ENCODE measurements at places on chromosomes 11 and 22.

- no peak for DNase-seq
Observed at GRCh38 chr11:34205326-34206035, 100.1 kb downstream of the NAT10 start.

- no peak for DNase-seq
Observed at GRCh38 chr11:128417607-128418324, 169.6 kb downstream of the ETS1 start.

- DNase-seq, result no peak
Observed at GRCh38 chr11:66362481-66363147, 8.9 kb downstream of the SLC29A2 start.

- DNase-seq, result no peak
Observed at GRCh38 chr22:40414311-40414710, 43.9 kb downstream of the SGSM3 start.

- peak; percentile 43 for DNase-seq
Observed at GRCh38 chr11:69915501-69916250, 96.5 kb upstream of the FGF3 start.

DNA sequence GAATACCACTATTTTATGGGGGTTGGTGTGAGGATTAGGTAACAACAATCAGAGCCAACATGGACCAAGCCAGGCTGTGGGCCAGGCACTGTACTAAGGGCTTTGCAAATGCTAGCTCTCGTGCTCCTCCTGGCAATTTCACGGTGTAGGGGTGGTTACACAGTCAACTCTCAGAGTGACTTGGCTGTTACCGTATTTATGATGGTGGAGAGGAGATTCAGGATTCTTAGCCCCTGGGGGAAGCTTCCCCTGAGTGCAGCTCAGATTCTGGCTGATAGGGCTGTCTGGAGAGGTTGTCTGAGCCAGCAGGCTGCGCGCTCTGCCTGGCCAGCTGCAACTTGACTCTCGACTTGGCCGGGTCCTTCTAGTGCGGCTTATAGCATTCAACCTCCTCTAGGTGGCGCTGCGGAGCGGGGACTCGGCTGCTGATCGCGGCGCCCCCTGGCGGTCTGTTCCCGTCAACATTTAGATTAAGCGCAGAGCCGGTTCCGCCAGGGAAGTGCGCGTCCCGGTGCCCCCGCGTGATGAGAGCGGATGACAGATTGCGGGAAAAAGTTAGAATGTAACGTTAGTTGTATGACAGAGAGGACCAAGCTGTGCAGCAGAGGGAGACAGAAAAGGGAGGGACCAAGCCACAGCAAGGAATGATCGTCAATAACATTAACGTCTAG, 4.5 kb upstream of the NCF4 start:
- peak; percentile 95 for DNase-seq

DNA sequence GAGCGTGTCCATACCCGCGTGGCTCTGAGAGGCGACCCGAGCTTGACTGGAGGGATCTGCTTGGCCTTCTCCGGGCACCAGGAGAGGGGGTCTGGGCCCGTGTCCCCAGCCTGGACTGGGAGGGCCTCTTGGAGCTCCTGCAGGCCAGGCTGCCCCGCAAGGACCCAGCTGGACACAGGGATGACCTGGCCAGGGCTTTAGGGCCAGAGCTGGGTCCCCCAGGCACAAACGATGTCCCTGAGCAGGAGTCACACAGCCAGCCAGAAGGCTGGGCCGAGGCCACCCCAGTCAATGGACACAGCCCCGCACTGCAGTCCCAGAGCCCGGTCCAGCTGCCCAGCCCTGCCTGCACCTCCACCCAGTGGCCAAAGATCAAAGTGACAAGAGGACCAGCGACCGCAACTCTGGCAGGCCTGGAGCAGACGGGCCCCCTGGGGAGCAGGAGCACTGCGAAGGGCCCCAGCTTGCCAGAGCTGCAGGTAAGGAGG, 38.2 kb downstream of the TRIOBP start:
- DNase-seq, result peak; percentile 48

DNA sequence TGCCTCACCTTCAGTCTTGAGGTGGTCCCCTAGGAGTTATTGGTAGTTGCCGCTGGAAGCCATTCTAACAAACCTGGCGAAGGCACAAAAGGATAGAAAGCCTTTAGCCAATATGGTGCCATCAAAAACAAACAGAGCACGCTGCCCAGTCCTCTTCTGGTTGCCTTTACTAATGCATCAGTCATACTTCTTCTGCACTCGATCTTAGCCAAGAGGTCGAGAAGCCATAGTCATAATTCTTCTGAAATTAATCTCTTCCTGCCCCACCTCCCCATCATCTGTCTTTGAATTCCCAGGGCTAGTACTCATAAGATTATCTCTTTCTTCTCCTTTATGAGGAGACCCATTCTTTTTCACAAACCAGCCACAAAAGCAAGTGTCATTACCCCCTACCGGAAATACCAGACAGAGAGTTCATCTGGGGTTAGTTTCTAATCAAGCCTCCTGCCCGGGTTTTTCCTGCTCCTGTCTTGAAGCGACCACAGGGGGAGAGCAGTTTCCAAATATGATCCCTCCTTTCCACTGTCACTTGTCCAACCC, 21.4 kb upstream of the EHF start:
- DNase-seq, result no peak

DNA sequence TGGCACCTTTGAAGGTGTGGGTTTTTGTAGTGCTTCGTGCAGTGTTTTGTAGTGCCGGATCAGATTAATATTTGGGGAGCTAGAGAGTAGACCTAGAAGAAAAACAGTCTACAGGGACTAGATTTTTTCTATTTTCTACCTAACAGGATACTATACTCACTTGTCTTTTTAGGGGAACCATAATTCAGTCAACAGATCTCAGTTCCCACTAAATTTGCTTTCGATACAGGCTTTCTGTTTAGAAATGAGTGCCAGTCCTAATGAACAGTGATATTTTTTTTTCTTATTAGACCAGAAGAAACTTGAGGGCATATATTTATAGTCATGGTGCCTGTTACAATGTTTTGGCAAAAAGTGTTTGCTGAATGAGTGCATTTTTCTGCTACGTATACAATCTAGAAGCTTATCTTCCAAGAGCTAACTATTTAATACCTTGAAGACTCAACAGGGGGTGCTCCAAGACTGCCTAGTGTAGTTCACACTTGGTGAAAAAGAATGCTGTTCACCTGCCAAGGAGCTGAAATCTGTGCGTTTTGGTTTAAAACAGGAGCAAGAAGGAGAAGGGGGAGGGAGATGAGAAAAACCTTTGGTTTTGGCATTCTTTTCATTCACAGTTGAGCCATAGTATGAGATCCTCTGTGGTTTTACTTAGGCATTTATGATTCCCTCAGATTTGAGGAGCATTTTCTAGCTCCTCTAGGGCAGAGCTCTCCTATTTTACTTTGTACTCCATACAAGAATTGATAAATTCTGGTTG, 44.9 kb upstream of the VSTM5 start:
- DNase-seq, result peak; percentile 33

GRCh38 chr11:126231725-126232459, 20.3 kb downstream of the FAM118B start:
- no peak for DNase-seq

DNA sequence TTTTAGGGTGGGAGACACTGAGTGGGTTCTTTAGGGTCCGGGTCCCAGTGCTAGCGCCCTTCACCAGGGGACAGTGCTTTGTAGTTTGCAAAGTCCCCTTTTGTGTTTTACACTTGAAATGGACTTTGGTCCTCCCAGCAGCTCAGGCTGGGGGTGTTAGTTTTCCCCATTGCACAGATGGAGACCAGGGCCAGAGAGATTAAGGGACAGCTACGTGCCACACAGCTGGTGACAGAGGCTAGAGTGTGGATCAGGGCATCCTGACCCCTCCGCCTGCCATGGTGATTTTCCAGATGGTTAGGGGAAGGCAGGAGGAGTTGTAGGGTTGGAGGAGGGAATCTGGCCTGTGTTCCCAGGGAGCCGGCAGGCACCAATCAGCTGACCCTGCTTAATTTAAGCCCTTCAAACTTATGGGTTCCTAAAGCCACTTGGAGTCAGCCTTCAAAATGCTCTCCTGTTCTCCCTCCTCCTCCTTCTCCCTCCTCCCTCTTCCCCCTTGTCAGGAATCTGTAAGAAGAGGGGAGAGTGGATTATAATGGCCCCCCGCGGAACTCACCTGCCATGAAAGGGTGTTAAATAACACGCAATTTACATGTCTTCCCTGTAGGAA, 22.5 kb upstream of the MPPED1 start:
- no peak for DNase-seq

DNA sequence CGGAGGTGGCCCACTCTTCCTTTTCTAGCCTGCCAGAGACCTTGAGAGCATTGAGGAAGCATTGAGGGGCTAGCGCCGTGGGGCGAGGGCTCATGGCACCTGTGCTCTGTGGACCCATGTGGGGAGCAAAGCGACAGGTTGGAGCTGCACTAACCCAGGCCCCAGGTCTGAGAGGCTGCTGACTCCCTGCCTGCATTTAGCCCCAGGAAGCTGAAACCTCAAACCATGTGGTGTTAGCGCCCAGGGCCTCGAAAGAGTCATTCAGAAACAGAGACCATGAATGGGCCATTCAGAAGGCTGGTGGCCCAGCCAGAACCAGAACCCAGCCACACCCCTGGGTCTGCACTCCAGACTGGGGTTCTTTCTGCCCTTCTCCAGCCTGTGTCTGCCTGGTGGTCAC, 88.6 kb downstream of the BCR start:
- no peak for DNase-seq

- no peak for DNase-seq
Observed at GRCh38 chr22:49196046-49196511, 631.6 kb downstream of the BRD1 start.

- DNase-seq, result peak; percentile 27
Observed at GRCh38 chr11:113073290-113073953, 112.2 kb downstream of the NCAM1 start.

GRCh38 chr22:46843821-46844255, 81.4 kb downstream of the TBC1D22A start:
- no peak for DNase-seq

GRCh38 chr11:76523786-76524436, 79.1 kb downstream of the EMSY start:
- DNase-seq, result no peak

GRCh38 chr11:1371836-1372465, 17.8 kb upstream of the BRSK2 start:
- no peak for DNase-seq

DNA sequence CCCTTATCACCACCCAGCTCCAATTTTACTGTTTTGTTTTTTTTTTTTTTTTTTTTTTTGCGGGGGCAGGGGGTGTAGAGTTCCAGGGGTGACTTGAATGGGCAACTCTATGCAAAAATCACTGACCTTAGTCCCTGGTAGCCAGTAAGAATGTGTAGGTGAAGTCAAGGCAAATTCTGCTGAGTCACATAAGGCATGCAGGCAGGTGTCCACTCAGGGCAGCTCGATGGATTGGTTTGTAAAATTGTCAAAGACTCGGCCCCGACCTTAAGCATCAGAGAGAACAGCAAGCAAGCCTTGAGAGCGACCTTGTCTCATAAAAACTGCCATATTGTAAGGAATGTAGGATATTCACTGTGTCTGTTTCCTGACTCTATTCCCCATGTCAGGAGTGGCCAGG, 151.3 kb upstream of the SEZ6L start:
- no peak for DNase-seq

DNA sequence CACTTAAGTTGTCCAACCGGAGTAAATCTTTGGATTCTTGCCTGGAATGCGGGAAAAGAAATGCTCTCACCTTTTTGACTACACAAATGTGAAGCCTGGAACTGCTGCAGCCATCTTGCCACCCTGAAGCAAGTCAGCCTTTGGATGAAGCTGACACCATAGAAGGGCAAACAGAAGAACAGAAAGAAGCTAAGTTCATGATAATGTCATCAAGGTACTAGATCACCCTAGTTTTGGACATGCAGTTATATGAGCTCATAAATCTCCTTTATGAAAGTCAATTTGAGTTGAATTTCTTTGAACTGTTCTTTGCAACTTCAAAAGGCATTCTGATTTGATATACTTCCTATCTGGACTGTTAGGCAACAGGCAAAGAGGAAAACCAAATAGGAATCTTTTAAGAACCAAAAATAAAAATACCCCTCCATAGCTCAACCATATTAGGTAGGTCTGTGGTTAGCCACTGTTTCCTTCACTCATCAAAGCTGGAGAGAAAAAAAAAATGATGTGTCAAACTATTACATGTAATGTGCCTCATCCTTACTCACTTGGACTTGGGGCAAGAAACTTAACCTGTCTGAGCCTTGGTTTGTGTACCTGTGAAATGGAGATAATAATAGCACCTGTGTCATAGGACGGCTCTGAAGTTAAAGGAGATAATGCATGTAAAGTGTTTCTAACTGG, 91.9 kb downstream of the WT1 start:
- DNase-seq, result no peak

DNA sequence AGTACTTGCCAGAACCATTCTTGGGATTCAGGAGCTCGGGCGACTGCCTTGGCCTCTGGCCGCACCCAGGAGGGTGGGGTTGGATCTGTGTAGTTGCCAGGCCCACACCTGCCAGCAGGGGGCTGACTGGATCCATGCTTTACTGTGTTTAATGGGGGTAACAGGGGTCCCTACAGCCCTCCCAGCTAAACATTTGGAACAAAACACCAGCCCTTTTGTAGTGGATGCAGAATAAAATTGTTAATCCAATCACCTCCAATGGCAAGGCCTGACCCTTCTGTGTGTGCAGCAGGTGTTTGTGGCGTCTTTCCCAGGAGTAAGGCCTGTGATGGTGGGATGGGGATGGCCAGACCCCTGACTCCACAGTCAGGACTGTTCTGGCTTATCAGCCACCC, 22.5 kb downstream of the SUN2 start:
- peak; percentile 65 for DNase-seq

DNA sequence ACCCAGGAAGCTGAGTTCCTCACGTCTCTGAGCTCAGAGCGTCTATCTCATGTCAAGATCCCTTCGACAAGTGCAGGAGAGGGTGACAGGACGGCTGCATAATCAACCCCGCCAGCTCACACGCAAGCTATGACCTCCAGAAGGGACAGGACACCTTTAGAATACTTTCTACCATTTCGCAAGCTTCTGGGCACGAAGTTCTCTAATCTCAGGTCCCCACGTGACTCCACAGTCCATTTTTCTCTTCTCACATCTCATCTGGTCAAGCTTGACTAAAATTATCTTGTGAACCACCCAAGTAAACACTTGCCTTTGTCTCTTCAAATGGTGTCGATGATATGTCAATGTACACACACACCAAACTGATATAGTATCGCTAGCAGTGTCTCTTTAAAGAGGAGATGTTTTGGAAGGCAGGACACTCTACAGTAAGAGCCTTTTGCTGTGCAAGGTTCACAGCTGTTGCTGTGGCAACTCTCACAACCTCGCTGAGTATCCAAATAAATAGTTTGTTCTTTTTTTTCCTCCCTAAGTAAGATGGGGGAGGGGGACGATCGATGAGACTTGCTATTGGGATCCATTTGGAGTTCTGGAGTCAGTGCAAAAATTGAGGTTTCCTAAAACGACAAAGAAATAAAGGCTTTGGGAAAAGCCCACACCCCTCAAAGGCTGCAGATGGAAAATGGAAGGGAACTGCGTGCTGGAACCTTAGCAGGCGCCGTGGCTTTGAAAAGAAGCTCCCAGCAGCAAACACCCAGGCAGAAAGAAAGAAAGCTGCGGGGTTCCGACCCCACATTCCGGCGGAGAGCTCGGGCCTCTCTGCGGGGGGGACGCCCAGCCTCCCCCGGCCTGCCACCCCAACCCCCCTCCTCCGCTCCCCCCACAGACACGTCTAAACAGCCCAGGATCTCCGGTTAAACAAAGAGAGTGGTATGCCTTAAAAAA, 215.4 kb upstream of the UBASH3B start:
- DNase-seq, result peak; percentile 37

GRCh38 chr22:44331881-44332714, 19.3 kb upstream of the SHISAL1 start:
- no peak for DNase-seq
